PC-9 (cell line): ENCODE measurements at places on chromosomes 6 and 20. TPM values are rescaled to one million over a fixed set of nuclear protein-coding genes. Genes with fewer than 3 reads are reported as not detected.

DNA sequence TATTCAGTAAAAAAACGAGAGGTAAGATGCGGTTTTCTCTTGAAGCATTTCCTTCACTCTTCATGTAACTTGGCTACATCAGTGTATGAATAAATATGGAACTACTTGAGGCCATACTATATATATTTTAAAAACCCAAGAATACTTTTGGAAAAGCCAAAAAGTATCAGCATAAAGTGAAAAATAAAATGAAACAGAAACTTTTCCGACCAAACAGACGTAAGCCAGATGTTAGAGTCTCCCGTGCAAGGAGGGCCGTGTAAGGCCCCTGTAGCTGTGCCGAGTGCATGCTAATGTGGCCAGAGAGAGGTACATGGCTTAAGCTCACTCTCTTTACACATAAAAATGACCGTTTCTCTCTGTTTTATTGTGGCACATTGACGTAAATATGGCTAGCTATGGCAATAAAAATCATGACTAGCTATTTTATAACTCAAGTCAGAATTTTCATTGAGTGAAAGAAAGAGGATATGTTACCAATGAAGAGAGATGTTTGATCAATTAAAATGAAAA, 140.1 kb upstream of the GMDS start:
- no peaks in the 10 kb centered on the region for H3K36me3 ChIP-seq
- no peaks in the 10 kb centered on the region for H3K27me3 ChIP-seq
- H3K4me1 ChIP-seq: no peaks in the 10 kb centered on the region
- no peak overlapping the region for H3K4me3 ChIP-seq
- no peak overlapping the region for H3K27ac ChIP-seq
- no peak for DNase-seq

RNF182 gene
- total RNA-seq: 0.13 and 0.18 TPM in 2 replicates

GJA10 gene
- not detected in 2 replicates for total RNA-seq

- no peak for DNase-seq
- H3K27ac ChIP-seq: no peak overlapping the region
- H3K4me3 ChIP-seq: no peak overlapping the region
Observed at GRCh38 chr6:102766963-102767362, 1373.5 kb downstream of the GRIK2 start.

DEF6 gene
- total RNA-seq: 19.6 and 27.0 TPM in 2 replicates

HEY2 gene
- 0.15 TPM in 1 of 2 replicates, not detected in the other for total RNA-seq

BFSP1 gene
- total RNA-seq: 10.4 and 13.8 TPM in 2 replicates

ADTRP gene
- total RNA-seq: 4.1 and 7.9 TPM in 2 replicates

ECI2 gene
- total RNA-seq: 45.7 and 53.8 TPM in 2 replicates

DNA sequence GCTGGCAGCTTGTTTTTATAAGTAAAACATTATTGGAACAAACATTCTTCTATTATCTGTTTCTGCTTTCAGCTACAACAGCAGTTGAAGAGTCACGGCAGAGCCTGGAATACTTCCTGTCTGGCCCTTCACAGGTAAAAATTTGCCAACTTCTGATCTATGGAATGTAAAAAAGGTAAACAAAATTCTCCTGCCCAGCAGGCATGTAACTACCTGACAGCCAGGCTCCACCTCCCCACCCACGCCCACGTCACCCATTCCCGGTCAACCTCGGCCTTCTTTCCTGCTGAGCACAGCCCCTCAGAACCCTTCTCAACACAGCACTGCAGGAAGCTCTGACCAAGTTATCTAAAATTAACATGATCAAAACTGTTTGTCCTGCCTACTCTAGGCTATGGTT, 166.0 kb downstream of the DLL1 start:
- H3K36me3 ChIP-seq: no peaks in the 10 kb centered on the region
- peaks cover 78% of the 10 kb centered on the region for H3K27me3 ChIP-seq
- H3K27ac ChIP-seq: no peak overlapping the region
- DNase-seq: no peak
- no peaks in the 10 kb centered on the region for H3K4me1 ChIP-seq

PRDM13 gene
- not detected in 2 replicates for total RNA-seq

DNA sequence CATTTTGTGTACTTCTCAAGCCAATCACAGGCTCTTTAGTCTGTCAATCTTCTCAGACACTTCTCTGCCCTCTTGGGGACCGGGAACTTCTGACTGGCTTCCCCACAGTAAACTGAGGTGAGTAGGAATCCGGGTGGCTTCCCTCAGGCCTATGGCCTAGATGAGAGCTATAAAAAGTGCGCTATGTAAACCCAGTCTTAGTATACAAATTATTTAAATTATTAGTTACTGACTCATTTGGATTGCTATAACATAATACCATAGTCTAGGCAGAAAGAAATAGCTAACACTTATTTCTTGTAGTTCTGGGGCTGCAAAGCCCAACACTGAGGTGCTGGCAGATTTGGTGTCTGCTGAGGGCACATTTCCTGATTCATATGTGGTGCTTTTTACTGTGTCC, 109.2 kb upstream of the MCHR2 start:
- no peaks in the 10 kb centered on the region for H3K36me3 ChIP-seq
- no peaks in the 10 kb centered on the region for H3K27me3 ChIP-seq
- no peak overlapping the region for H3K4me3 ChIP-seq
- DNase-seq: no peak
- no peak overlapping the region for H3K27ac ChIP-seq
- no peaks in the 10 kb centered on the region for H3K4me1 ChIP-seq

RCAN2 gene
- 0.44 and 0.68 TPM in 2 replicates for total RNA-seq

GRCh38 chr6:43951063-43951755, 176.0 kb downstream of the MRPL14 start:
- H3K36me3 ChIP-seq: no peaks in the 10 kb centered on the region
- no peak overlapping the region for H3K27ac ChIP-seq
- H3K4me1 ChIP-seq: peaks cover 21% of the 10 kb centered on the region

FILIP1 gene
- total RNA-seq: 0.15 TPM in 1 of 2 replicates, not detected in the other

DNA sequence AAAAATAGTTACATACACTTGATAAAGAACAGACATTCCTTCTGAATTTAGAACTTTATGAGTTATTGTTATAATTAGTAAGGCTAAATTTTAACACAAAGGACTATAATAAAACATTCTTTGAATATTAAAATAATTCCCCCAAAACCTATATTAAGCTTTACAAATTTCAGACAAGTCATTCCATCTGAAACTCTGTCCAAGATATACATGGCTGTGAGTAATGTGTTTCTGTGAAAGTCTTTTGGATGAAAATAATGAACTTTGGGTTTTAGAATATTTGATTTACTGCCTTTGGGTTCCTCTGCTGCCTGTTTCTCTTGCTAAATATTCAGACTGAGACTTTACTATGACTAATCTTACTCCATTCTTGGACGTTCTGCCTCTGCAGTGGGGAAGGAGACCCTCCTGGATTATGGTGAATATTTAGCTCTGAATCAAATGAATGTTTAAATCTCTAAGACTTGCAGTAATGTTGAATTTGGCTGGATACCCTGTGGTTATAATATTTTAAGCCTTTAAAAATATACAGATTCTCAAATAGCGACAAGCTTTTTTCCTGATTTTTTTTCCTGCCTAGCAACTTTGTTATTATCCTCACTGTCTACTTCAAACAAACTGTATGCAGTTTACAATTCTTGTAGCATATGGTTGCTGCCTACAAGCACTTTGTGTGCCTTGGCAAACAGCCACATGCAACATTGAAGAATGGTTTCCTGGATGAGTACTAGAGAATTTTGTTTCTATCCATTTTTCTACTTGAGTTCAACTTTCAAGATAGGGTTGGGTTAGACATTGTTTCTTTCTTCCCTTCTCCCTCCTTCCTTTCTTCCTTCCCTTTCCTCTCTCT, 51.4 kb downstream of the TXLNB start:
- H3K4me1 ChIP-seq: no peaks in the 10 kb centered on the region
- H3K4me3 ChIP-seq: no peak overlapping the region
- DNase-seq: no peak

DNAAF9 gene
- total RNA-seq: 2.6 and 2.9 TPM in 2 replicates
